Mesenteric fat pad (tissue), 1 donor: ENCODE measurements at places on chromosomes 4 and X. TPM values are rescaled to one million over a fixed set of nuclear protein-coding genes. Genes with fewer than 3 reads are reported as not detected.

The KCNE5 gene
- 0.80 TPM for total RNA-seq

The PAGE1 gene
- total RNA-seq: not detected

The FHIP1A gene
- 0.10 TPM for total RNA-seq

The GAGE2A gene
- total RNA-seq: not detected

The MAGEA8 gene
- not detected for total RNA-seq

The MMRN1 gene
- total RNA-seq: 16.7 TPM

The GABRQ gene
- not detected for total RNA-seq

The CENPVL2 gene
- total RNA-seq: not detected

The DMD gene
- total RNA-seq: 45.5 TPM

The VBP1 gene
- total RNA-seq: 32.3 TPM

The IL21 gene
- total RNA-seq: not detected

The ATOH1 gene
- total RNA-seq: not detected

The CETN2 gene
- total RNA-seq: 22.1 TPM

The S100G gene
- total RNA-seq: not detected

The PCDH19 gene
- 5.2 TPM for total RNA-seq

The LUZP4 gene
- not detected for total RNA-seq

DNA sequence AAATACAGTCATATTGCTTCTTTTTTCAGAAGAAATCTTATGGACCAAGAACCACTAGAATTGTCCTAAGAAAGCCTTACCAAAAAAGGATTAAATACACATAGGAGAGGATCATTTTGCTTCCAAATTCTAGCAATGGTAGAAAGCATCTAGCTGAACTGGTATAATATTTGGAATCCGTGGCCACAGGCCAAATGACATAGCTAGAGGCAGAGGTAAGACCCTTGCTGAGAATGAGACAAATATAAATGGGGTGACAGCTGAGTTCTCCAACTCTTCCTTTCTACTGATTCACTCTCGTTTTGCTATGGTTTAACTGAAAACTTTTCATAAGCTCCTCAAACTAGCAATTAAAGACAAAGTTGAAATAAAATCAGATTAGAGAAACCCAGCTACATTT is 150.0 kb downstream of the TTC29 start:
- no peak for DNase-seq

DNA sequence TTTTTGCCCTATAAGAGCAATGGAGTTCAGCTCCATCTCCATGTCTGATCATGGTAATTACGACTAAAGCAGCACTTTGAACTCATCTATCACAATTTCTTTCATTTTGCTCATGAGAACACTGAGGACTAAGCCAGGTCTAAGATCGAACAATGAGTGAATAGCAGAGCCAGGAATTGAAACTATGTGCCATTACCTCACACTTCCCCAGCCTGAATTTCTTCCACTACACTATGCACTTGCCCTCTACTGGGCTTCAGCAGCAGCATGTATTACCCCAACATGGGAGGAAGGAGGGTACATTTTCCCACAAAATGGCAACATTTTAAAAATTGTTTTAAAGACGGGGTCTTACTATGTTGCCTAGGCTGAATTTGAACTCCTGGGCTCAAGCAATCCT is 274.7 kb upstream of the FGF13 start:
- no peak for DNase-seq

DNA sequence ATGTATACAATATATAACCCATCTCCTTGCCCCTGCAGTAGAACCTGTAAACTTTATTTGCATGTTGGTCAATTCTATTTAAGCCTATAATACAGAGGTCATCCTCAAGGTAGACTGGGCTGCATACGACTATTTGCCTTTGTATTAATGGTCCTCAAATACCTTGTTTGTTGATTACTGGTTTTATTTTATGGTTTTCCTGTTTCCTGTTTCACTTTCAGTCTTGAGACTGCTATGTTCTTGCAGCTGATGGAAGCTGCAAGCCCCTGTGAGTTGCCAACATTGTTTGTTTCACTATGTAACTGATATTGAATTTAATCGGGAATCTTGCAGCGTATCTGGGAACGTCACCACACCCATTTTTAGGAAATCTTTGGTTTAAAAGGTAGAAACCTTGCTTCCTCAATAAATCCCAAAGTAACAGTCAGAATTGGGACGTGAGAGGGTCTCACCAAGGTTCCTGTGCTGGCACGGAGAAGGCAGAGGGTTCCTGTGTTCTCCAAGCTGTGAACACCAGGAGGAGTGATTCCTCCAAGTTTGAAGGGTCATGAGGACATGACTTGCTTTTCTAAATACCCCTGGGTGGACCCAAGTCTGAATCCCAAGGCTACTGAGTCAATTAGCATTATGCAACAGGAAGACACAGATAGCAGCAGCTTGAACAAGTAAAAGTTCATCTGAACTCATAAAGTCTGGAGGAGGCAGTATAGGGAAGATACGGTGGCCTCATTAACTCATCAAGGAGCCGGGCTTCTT is 110.6 kb upstream of the PNPLA4 start:
- DNase-seq: no peak

GRCh38 chrX:139077281-139078250 is 366.0 kb upstream of the FGF13 start:
- no peak for DNase-seq

DNA sequence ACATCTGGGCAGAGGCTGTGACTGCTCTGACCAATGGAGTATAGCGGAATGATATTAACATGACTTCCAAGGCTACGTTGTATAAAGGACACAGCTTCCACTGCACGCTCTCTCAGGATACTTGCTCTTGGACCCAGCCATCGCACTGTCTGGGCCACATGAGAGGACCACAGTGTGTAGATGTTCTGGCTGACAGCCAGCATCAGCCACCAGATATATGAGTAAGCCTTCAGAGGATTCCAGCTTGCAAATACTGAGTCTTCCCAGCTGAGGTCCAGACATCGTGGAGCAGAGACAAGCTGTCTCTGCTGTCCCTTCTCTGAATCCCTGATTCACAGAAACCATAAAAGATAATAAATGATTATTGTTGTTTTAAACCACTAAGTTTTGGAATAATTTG is 146.8 kb upstream of the USP9X start:
- DNase-seq: no peak

DNA sequence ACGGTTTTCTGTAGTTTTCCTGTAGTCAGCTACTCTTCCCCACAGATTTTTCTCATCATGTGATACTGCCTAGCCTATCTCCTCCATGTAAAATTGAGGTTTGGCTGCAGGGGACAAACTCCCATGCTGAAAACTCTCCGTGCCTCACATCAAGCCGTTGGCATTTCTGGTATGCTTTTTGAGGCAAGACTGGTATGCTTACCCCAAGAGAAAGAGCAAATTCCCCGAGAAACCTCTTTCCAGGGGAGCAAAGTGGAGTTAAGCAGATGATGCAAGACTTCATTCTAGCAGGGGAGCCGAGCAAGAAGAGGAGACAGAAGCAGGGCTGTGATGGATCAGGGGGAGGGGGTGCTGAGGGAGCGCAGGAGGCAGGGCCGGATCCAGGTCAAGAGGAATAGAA is 4.8 kb downstream of the SOWAHD start:
- DNase-seq: no peak

DNA sequence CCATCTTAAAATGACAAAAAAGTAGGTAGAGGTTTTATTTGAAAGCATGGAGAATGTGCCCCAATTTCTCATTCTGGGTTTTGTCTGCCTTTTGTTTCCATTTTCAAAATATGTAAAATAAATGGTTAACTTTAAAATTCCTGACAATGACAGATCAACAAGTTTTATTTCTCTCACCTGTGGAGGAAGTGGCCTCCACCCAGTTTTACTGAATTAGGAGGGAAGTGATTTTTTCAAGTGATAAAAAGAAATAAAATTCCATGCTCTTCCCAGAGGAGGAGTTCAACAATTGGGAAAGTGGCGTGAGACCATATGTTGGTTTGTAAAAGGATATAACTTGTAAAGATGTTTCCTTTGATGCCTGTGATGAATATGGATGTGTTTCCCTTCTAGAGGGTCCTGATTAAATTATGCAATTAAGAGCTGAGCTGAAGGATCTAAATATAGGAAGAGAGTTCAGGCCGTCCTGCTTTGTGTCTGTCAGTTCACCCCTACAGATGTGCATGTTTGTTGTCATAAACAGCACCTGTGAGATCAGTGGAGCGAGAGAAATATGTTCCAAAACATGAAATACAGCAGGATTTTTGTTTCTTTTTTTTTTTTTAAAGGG is 19.5 kb downstream of the SMAD1 start:
- no peak for DNase-seq

GRCh38 chrX:53255738-53256191 is 25.6 kb downstream of the IQSEC2 start:
- DNase-seq: no peak

- no peak for DNase-seq
Observed at GRCh38 chr4:162322054-162322453, 158.3 kb upstream of the FSTL5 start.

DNA sequence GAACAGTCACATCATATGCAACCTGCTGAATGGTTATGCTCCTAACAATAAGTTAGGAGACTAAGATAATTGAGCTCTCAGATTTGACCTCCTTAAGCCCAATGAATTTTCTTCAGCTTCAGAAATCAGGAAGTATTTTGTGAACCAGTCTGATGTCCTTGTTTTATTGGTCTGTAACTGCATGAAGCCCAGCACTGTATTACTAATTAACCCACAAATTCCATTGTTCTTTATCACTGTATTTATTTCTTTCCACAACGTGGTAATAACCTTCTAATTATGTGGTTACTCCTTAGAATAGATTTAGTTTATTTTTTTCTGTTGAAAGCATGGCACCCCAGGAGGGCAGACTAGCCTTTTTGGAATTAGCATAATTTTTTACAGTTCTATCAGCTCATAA is 3.9 kb upstream of the MFAP3L start:
- DNase-seq: no peak

GRCh38 chr4:108926061-108926460 is 163.2 kb upstream of the ETNPPL start:
- DNase-seq: no peak

DNA sequence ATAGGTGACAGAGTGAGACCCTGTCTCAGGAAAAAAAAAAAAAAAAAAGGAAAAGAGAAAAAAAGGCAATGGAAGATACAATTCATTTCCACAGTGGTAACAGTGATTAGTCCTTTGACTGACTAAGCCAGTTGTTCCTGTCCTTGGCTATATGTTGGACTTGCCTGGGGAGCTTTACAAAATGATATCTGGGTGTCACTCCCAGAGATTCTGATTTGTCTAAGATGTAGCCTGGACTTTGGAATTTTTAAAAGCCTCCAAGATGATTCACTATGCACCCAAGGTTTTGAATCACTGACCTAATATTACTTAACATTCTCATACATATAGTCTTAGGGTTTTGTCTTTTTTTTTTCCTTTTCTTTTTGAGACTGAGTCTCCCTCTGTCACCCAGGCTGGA is 16.9 kb downstream of the HELQ start:
- DNase-seq: no peak

DNA sequence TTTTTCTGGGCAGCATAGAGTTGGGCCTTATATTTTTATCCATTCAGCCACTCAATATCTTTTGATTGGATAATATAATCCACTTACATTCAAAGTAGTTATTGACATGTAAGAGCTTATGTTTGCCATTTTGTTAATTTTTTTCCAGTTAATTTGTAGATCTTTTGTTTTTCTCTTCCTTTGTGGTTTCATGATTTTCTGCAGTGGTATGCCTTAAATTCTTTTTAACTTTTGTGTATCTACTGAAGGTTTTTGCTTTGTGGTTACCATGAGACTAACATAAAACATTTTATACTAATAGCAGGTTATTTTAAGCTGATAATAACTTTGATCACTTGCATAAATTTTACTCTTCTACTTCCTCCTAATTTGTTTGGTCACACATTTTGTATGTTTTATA is 140.8 kb upstream of the GATB start:
- no peak for DNase-seq

DNA sequence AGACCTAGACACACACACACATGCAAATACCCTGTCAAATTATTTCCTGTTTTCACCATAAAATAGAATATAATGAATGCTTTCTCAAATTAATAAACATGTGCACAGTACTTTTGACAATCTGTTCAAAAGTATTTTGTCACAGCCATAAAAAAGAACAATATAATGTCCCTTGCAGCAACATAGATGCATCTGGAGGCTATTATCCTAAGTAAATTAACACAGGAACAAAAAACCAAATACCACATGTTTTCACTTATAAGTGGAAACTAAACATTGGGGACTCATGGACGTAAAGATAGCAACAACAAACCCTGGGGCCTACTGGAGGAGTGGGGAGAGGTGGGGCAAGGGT is 15.5 kb downstream of the RAB40A start:
- no peak for DNase-seq

DNA sequence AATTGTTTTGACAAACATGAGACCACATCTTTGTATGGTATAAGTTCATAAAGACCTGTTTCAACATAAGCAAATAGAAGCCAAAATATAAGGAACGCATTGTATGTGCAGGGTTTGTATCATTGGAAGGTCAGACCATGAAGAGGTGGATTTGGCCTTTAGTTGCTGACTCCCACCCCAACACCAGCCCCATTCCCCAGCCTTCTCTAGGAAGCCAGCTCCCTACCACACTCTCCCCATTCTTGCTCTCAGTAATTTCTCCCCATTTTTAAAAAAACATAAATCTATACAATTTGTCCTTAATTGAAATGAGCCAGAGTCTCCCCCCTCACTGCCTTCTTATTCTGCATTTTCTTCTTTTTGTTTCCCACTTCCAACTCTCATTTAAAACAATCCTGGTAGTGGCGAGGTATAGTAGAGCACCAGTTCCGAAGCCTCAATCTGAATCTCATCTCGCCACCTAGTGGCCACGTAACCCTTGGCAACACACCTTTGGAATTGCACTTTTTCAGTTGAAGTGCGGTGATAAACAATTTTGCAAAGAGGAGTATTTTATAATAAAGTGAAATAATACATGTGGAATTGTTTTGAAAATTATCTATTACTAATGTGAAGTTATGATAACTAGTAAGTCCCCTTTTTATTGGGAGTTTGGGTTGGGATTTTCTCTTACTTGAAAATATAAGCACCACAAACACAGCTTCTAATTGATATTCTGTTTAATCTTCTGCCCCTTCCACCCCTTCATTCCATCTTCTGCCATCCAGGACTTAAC is 126.6 kb downstream of the ASB9 start:
- no peak for DNase-seq

DNA sequence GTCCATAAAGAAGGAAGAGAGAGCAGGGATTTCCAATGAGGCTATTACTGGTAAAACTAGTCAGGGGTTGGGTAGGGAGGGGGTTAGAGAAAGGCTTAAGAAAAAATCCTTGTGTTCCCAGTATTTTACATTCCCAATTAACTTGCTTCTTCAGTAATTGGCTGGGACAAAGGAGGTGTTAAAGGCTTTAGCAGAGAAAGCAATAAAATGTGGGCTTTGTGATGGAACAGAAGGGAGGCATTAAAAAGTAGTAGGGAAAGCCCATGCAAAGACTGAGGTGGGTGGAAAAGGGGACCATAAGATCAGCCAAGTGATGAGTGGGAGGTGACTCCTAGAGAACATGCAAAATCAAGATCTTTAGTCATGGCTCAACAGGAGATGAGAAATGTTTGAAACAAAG is 1467.2 kb downstream of the RPA4 start:
- DNase-seq: no peak

GRCh38 chr4:139789096-139789654 is 123.6 kb downstream of the MGST2 start:
- DNase-seq: no peak

GRCh38 chr4:172109466-172109865 is 296.3 kb downstream of the GALNTL6 start:
- no peak for DNase-seq

- no peak for DNase-seq
Observed at GRCh38 chr4:89331686-89332544, 24.3 kb upstream of the GPRIN3 start.

- no peak for DNase-seq
Observed at GRCh38 chr4:40954088-40954668, 204.4 kb downstream of the NSUN7 start.

- no peak for DNase-seq
Observed at GRCh38 chrX:82320569-82320968, 1118.7 kb downstream of the SH3BGRL start.

- DNase-seq: no peak
Observed at GRCh38 chrX:64186974-64187761, 18.3 kb downstream of the AMER1 start.
